ENCODE measurements at places on chromosomes 2 and 18. TPM values are rescaled to one million over a fixed set of nuclear protein-coding genes. Genes with fewer than 3 reads are reported as not detected.

Gene CDK15
- polyA plus RNA-seq: 6.0 TPM

Gene MC4R
- not detected for polyA plus RNA-seq

Gene SPC25
- 4.5 TPM for polyA plus RNA-seq

Gene ATP6V1B1
- polyA plus RNA-seq: not detected

Gene RIT2
- not detected for polyA plus RNA-seq

Gene IAH1
- polyA plus RNA-seq: 69.6 TPM

Gene ST8SIA3
- polyA plus RNA-seq: 0.35 TPM

Gene GALR1
- not detected for polyA plus RNA-seq

Gene FIGN
- 0.92 TPM for polyA plus RNA-seq

Gene C2orf78
- polyA plus RNA-seq: not detected

Gene NR4A2
- 4.7 TPM for polyA plus RNA-seq

Gene HOXD12
- not detected for polyA plus RNA-seq

Gene NEU4
- 0.08 TPM for polyA plus RNA-seq

Gene CSRNP3
- polyA plus RNA-seq: 1.4 TPM

Gene CENPA
- 2.3 TPM for polyA plus RNA-seq

Measured in stomach (tissue), 19 donors.